ENCODE measurements at places on chromosomes 16 and 17.
A peak's percentile ranks its signal among the peaks of the same experiment; 100 is the strongest.

DNA sequence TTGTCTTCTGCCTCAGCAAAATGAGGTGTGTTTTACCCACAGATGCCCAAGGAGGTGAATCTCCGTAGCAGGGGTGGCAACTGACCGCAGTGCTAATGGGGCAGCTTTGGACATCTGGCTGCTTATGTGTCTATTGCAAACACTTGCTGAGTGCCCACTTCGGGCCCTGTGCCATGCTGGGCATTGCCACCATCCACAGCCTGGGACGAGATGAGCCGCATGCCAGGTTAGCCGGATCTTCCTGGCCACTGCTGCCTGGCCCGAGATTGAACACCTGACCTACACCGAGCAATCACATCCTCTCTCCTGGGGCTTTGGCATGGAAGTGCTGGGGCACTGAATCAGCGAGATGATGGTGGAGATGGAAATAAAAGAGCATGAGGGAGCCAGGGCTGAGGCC, 238.7 kb downstream of the GSG1L start:
- DNase-seq: no peak

- peak; percentile 9 for DNase-seq
Observed at GRCh38 chr17:6153375-6153774, 83.2 kb downstream of the WSCD1 start.

GRCh38 chr16:73916829-73917594, 379.6 kb upstream of the PSMD7 start:
- DNase-seq: no peak

- DNase-seq: no peak
Observed at GRCh38 chr16:959232-960040, 11.3 kb downstream of the LMF1 start.

- DNase-seq: no peak
Observed at GRCh38 chr16:89436366-89436765, 54.0 kb downstream of the ANKRD11 start.

DNA sequence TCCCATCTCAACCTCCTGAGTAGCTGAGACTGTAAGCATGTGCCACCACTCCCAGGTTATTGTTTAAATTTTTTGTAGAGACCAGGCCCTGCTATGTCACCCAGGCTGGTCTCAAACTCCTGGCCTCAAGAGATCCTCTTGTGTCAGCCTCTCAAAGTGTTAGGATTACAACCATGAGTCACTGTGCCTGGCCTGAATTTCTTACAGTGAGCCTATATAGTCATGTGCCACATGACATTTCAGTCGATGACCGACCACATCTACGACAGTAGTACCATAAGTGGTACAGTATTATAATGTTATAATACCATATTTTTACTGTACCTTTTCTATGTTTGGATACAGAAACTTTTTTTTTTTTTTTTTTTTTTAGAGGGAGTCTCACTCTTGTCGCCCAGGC, 195.3 kb downstream of the STX8 start:
- no peak for DNase-seq

All from midbrain (tissue), 1 donor.